Neural crest cell (in vitro differentiated cells): ENCODE measurements at places on chromosomes 6 and 20.

DNA sequence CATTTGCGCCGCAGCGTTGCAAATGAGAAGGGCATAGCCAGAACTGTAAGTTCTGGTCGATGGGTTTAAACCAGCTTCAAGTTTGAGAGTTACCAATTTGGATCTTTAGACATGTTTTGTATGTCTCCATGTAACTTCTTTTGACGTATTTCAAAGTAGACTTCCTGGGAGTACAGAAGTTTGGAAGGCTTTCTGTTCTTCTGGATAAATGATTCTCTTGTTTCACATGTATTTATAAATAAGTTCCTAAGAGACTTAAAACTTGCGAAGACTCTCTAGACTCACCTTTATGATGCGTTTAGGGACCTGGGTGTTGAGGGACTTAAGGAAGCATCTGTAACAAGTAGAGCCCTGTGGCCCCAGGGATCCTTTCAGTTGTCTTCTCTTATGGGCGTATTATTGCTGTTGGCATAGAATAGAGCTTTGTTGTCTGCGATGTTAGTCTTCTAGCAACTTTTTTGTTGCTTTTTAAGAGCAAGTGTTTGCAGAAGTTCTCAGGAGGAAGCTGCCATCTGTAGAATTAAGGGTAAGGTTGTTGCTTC lies 1.3 kb downstream of the CDYL start:
- peaks cover 32% of the 10 kb centered on the region for H3K27me3 ChIP-seq
- no peak for DNase-seq
- H3K36me3 ChIP-seq = peaks cover 16% of the 10 kb centered on the region
- peak overlapping the region; percentile 86 for H3K4me3 ChIP-seq

DNA sequence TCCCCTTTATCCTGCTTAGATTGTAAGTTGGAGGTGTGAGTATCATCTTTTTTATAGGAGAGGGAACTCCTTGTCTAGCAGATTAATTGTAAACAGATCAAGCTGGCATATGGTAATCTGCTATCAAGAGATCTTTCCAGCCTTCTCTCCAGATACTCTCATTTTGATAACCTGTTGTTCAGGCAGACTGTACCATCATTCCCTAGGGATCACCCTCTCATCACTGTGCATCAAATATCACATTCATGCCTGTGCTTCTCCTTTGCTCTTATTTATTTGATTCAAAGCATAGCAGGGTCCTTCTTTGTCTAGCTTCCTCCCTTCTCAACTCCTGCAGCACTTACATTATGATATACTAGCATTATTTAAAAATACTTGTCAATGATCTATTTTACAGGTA lies 73.8 kb downstream of the LRRC1 start:
- no peak for DNase-seq
- H3K36me3 ChIP-seq = peaks cover 5% of the 10 kb centered on the region
- no peaks in the 10 kb centered on the region for H3K27me3 ChIP-seq
- peaks cover 7% of the 10 kb centered on the region for H3K4me1 ChIP-seq
- no peak overlapping the region for H3K4me3 ChIP-seq

- H3K27ac ChIP-seq = no peak overlapping the region
- H3K36me3 ChIP-seq = peaks cover 4% of the 10 kb centered on the region
- peaks cover 77% of the 10 kb centered on the region for H3K27me3 ChIP-seq
Observed at GRCh38 chr6:27275025-27275956, 27.8 kb downstream of the PRSS16 start.

GRCh38 chr6:44161997-44162338 lies 3.3 kb downstream of the CAPN11 start:
- H3K27ac ChIP-seq = no peak overlapping the region
- no peaks in the 10 kb centered on the region for H3K36me3 ChIP-seq
- H3K4me3 ChIP-seq = no peak overlapping the region
- H3K27me3 ChIP-seq = peaks cover 9% of the 10 kb centered on the region

- H3K4me1 ChIP-seq = peaks cover 49% of the 10 kb centered on the region
- no peaks in the 10 kb centered on the region for H3K36me3 ChIP-seq
- no peaks in the 10 kb centered on the region for H3K27me3 ChIP-seq
- no peak overlapping the region for H3K27ac ChIP-seq
Observed at GRCh38 chr6:5204376-5204775, 56.4 kb downstream of the LYRM4 start.

DNA sequence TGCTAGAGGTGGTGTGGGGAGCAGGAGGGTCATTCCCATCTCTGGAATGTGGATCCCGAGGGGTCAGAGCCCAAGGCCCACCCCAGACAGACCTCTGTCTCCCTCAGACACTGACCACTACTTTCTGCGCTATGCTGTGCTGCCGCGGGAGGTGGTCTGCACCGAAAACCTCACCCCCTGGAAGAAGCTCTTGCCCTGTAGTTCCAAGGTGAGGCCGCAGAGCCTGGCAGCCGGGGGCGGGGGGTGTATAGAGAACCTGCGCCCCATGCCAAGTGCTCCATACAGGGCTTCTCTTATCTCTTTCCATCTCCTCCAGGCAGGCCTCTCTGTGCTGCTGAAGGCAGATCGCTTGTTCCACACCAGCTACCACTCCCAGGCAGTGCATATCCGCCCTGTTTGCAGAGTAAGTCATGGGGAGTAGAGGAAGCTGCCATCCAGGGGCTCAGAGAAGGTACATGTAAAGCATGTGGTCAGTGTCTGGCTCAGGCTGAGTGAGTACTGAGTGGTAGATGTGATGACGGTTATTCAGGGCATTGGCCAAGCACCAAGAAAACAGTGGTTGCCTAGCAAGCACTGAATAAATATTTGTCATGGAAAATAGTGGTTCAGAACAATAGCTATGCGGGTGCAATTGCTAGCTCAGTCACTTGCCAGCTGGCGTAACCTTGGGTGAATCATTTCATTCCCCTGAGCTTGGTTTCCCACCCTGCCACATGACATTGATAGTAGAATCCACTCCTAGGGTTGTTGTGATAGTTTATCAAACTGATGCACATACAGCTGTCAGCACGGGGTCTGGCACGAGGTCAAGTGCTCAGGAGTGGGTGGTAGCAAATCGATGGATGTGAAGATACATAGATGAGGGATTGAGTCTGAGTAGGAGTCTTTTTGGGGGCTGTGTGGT lies 3.5 kb downstream of the PIGT start:
- H3K36me3 ChIP-seq = no peaks in the 10 kb centered on the region
- H3K27me3 ChIP-seq = no peaks in the 10 kb centered on the region
- no peak for DNase-seq
- H3K4me1 ChIP-seq = peaks cover 19% of the 10 kb centered on the region
- H3K27ac ChIP-seq = no peak overlapping the region

DNA sequence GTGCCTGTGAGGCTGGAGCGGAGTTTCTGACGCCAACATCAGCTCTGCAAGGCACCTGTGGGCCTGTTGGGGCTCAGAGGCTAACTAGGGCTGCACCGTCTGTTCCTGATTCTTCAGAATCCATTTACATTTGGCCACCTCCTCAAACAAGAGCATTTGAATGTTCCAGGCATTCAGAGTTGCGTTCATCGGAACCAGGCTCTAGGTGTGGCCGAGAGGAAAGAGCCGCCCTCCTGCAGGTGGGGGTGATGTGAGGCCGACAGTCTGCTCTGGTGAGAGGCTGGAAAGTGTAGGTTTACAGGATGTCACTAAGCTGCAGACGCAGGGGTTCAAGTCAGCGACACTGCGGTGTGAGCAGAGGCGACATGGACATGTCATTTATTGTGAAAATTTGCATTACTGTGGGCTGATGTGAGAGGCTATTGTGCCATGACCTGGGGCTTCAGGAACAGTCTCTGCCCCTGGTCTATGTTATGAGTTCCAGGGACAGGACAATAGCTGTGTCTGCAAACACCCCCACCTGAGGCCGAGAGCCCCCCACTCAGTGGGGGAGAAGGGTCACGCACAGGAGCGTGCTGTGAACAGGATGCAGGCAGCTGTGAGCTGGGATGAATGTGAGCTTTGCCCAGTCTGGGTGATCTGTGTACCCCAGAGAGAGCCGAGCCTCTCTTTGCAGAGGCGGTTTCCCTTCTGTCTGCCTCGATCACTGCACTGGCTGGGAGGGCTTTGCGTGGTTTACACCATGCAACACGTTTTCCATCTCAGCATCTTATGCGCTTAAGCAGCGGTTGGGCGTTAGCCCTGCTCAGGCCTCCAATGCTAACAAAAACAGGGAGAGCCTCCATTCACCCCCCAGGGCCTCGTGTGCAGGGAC lies 21.1 kb downstream of the SLCO4A1 start:
- DNase-seq = no peak
- no peaks in the 10 kb centered on the region for H3K27me3 ChIP-seq
- H3K4me3 ChIP-seq = no peak overlapping the region
- H3K4me1 ChIP-seq = peaks cover 37% of the 10 kb centered on the region

DNA sequence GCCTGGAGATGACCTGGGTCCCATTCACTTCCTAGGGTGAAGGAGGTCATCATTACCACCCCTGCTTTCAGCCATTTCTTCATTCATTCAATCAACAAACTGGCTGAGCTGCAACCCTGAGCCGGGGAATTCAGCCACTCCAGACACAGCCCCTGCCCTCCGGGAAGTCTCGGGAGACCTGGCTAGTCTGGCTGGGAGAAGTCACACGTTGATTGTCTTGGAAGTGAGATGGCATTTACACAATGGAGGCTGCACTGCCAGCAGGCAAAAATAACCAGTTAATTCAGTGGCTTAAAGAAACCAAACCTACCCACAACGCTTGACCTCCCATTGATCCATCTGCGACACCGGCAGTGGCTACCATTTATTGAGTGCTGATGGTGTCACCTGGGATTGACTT lies 2.0 kb upstream of the PMEPA1 start:
- peak overlapping the region; percentile 66 for H3K4me3 ChIP-seq
- H3K4me1 ChIP-seq = peaks cover 39% of the 10 kb centered on the region
- H3K36me3 ChIP-seq = no peaks in the 10 kb centered on the region
- H3K27ac ChIP-seq = no peak overlapping the region
- DNase-seq = no peak
